IPS-NIHi11 (cell line): ENCODE measurements at places on chromosomes 5 and 9.

DNA sequence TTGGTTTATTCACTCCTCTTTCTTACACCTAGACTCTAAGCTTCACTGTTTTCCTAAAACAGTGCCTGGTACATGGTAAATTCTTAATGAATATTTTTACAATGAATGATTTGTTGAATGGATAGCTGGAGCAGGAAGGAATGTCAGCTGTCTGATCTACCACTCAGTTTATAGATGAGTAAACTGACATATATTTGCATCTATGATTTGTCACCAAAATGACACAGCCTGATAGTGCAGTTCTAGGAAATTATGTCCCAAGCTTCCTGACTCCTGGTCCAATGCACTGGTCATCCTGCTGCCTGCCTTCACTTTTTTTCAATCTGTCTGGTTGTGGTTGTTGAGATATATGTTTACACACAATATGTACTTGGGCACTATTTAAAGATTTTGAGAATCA, 651.7 kb upstream of the WWC1 start:
- no peak for DNase-seq

GRCh38 chr5:81115261-81115660, 117.9 kb upstream of the CKMT2 start:
- DNase-seq, result no peak

DNA sequence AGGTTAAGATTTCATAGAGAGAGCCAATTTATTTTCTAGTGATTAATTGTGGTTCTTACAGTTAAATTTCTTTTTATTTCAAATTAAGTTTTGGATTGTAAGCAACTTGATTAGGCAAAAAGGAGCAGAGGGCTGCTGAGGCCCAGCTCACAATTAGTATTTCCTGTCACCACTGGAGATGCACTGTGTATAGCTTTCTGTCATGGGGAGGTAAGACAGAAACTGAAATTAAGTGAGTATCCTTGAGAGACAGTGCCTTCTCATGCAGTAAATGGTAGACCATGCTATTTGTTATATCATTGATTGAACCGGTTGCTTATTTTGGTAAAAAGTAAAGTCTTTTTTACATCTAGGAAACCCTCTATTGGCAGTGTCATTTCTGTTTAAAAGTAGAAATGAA, 190.7 kb downstream of the CCDC171 start:
- no peak for DNase-seq

DNA sequence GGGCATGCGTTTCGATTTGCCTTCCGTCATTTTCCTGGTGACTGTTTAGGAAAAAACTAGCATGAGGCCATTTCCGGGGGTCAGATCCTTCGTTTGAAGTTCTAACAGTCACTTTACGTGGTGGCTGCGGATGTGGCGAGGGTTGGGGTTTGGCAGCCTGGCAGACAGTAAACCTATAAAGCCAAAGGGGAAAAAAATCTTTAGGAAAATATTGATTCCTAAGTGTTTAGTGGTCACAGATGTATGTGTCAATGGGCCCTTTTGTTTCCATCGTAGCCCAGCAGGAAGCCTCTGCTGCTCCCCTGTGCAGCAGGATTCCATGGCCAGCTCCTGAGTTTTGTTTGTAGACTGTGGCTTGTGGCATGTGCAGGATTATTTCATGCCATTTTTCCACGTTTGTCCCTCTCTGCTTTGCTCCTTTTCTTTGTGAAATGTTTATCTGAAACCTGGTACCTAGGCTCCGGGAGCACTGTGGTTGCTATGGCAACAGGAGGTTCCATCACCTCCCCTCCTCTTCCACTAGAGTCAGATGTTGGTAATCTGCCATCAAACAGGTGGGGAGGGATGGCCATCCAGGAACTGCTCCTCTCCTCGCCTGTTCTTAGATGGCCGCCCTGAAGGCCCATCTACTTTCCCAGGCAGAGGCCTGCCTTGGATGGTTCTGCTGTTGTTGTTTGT, 202.3 kb downstream of the AOPEP start:
- DNase-seq, result peak; percentile 36

DNA sequence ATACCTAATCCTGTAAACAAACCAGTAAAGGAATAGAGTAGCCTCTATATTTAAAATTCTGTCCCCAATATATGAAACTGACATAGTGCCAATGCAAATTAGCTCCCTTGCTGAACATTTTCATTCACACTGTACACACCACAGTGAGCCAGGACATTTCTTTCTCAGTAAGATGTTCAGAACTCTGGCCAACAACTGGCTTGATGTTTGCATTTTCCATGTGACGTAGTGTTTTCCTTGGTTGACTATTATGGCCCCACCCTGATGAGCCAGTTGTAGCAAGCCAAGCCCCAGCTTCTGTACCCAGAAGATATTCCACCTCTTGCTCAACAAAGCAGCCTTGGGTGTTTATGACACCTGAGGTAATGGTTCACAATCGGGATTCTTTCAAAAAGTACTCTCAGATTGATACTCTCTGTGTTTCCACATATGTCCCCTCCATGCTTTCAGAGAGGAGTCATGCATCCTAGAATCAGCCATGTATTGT, 17.7 kb upstream of the ANXA1 start:
- DNase-seq, result no peak

- DNase-seq, result no peak
These were observed 40.5 kb downstream of the PTTG1 start for GRCh38 chr5:160462167-160462566.

DNA sequence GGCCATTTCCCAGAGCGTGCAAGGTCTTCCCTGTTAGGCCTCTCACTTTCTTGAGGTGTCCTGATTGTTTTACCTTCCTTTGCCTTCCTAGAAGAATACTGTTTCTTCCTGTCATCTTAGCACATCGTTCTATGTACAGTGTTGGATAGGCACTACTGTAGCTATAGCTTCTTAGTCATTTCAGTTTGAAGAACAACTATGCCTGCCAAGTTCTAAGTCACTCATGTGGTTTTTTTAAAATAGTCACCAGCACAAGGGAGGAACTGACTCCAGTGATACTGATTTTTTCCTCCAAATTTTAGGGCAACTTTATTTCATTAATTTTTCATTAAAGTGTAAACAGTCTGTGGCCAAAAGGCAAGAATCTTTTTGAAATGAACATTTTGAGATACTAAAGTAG, 122.4 kb upstream of the NR5A1 start:
- DNase-seq, result no peak

DNA sequence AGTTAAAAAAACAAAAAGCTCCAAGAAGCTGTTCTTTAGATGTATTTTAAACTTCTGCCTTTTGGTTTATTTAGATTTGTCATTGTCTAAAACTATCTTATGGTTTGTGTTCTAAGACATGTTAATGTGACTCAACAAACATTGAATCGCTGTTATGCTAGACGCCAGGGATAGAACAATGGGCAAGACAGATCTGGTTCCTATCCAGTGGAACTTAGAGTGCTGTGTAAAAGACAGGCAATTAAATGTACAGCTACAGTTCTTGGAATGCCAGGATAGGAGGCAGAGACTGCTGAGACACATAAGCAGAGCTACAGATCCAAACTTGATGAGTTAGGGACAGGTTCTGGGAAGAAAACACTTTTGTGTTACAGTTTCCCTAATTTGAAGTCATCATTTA, 22.4 kb downstream of the LYRM7 start:
- DNase-seq, result no peak

- no peak for DNase-seq
These were observed 13.5 kb upstream of the RALGDS start for GRCh38 chr9:133134388-133135145.

DNA sequence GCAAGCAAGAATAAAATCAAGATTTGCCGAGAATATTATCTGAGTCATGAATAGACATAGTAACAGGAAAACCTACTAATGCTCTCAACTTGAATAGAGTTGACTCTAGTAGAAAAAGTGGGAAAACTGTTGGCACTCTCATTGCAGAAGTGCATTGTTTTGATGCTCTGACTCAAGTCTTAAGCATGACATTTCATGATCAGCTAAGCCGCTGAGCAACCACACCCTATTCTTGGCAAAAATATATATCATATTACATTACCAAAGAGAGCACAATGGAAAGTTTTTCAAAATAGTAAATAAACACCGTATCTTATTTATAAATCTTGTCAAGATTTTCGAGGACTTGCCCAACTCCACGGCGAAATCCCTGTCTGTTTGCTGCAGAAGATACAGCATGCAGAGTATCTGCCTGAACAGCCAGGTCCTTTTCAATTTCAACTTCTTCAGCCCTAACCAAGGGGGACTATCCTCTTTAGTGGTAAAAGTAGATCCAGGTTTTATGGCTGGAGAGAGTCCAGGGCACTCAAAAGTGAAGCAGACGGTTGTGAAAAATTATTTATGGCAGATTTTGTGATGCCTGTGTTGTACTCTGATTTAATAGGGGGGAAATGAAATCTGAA, 13.9 kb upstream of the ADAMTSL1 start:
- no peak for DNase-seq

GRCh38 chr5:77937015-77937908, 161.1 kb upstream of the TBCA start:
- DNase-seq, result no peak

DNA sequence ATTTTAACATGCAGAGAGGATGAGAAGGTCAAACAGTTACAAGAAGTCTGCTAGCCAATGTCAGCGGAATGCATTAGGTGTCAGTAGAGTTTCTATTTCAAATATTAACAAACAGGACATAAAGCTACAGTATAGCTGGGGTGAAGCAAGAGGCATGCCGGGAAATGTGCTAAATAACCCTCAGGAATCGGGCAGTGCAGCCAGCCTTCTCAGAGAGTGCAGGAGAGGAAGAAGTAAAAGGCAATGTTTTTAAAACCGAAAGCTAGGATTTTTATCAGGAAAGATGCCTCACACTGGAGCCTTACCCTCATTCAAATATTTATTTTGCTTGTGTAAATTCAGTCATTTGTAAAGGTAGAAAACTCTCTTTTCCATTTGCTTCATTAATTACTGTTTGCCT, 59.1 kb upstream of the SH3GL2 start:
- DNase-seq, result no peak

DNA sequence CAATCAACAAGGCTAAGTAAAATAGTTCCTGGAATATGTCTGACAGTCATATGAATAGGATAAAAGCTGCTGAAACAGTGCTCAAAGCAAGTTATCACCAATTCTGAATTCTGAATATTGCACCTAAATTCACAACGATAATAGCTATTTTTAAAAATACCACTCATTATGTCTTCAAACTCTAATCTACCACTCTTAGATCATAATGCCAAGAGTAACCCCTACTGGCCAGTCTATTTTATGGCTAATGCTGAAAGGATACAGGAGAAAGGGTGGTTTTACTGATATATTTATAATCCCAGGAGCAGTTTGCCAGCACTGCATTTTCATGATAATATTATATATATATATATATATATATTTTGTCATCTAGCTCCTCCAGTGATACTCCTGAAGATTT, 232.8 kb downstream of the PDE4D start:
- no peak for DNase-seq

- DNase-seq, result no peak
These were observed 621.2 kb upstream of the CDH6 start for GRCh38 chr5:30572279-30572678.

DNA sequence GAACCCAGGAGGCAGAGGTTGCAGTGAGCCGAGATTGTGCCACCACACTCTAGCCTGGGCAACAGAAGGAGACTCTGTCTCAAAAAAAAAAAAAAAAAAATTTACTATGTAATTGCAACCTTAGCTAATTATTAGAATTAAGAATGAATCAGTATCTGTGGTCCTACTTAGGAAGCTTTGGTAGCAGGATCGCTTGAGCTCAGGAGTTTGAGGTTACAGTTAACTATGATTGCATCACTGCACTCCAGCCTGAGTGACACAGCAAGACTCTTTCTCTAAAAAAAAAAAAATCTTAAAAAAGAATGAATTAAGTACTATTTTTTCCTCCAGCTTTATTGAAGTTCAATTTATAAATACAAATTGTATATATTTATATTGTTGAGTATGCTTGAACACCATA, 16.7 kb downstream of the NDUFAF2 start:
- DNase-seq, result no peak

DNA sequence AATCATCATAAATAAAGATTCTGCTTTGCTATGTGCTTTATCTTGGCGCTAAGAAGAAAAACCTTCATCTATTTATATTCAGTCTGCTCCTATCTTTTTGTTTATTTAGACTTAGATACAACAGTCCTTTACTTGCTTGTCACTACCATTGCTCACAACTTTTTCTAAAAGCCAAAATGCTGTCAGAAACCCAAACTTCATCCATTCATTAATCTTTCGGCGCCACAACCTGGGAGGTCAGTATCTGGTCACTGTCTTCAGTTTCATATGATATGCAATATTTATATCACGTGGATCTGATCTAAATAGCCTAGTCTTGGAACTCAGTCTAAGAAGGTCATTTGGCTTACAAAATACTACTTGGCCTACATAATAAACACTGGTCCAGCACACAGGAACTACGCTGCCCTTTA, 159.3 kb upstream of the TARS1 start:
- no peak for DNase-seq

GRCh38 chr9:17005056-17005823, 129.6 kb upstream of the CNTLN start:
- peak; percentile 47 for DNase-seq

DNA sequence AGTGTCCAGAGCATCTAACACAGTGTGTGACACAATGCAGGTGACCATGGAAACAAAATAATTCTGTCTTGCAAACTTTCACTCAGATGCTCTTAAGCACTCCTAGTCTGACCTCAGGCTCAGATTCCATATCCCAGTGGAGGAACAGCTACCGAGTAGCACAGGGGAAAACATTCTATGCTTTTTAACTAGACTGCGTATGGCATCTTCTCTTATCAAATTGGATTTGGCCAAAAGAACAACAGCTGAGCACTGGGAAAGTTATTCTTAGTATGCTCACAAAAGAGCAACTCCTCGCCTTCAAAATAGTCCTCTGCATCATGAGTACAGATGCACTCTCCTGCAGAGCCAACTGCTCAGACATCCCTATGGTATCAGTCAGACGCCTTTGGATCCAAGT, 528.2 kb upstream of the DAP start:
- DNase-seq, result no peak

- DNase-seq, result no peak
These were observed 52.5 kb downstream of the SPOCK1 start for GRCh38 chr5:137446615-137447014.

DNA sequence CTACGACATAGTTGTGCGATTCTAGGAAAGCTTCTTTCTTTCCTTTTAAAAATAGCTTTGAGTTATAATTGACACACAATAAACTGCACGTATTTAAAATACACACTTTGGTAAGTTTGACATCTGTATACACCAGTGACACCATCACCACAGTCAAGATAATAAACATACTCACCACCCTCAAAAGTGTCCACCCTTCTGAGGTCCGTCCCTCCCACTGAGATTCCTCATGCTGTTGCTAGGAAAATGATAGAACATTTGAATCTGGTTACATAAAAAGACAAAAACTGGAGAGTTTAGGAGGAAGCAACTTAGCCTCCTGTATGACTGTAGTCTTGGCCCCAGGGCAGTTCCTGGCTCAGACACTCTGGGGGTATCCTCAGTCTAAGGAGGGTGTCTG, 17.2 kb downstream of the S100Z start:
- no peak for DNase-seq
